Stimulated activated CD8-positive, alpha-beta memory T cell treated with anti-CD3 and anti-CD28 coated beads, Interleukin-15, amount 100 ng/mL, for 24 hours (primary cell): ENCODE measurements at places on chromosomes 2 and 18.

DNA sequence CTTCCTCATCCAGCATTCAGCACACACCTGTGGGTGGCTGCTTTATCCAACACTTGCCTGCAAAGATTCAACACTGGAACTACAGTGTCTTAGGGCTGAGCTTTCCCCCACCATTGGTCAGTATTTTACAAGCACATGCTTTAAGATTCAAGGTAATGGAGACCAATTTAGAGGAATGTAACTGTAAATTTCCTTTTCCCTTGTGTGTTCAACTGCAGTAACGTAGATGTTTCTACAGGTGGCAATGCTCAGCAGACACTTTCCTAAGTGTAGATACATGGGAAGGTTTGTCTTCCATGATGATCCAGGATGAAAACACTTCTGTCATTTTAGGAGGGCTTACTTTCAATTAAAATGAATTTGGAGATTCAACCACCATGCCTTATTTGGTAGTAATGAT, 143.6 kb upstream of the PXDN start:
- no peak for DNase-seq

- DNase-seq, result no peak
Measured at GRCh38 chr18:56200381-56200911, 437.9 kb downstream of the TXNL1 start.

- DNase-seq, result no peak
Measured at GRCh38 chr2:47033102-47033880, 117.7 kb upstream of the MCFD2 start.

DNA sequence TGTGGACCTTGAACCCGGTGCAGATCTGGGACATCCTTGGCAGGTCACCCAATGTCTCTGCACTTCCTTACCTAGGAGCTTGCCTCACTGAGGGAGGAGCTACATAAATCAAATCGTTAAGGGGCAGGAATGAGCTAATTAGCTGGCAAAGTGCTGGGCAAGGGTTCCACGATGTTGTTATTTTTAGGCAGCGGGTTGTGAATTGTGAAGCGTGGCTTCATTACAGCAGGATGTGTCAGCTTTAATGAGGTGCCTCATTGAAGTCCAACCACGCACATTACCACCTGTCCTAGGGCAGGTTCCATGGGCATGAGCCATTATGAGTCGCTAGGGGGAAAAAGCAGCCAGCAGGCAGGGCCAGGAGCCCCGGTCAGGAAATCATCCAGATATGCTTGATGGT, 127.0 kb upstream of the AGAP1 start:
- DNase-seq, result no peak

DNA sequence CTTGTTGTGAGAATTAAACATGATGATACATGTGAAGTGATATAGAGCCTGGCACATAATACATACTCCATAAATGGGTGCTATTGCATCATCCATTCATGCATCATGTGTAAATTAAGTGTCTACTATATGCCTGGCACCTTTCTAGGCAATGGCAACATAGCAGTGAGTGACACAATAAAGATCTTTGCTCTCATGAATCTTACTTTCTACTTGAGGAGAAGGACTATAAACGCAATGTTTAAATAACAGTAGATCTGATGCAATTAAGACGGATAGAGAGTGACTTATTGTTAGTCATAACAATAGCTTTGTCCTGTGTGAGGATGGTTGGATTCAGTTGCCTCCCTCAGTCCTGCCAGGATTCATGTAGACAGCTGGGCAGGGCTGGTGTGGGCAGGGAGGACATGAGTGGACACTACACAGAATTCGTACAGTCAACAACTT, 88.4 kb upstream of the NPAS2 start:
- DNase-seq, result no peak

- DNase-seq, result no peak
Measured at GRCh38 chr2:191291471-191291870, 46.3 kb downstream of the MYO1B start.

GRCh38 chr2:179574061-179574519, 287.3 kb downstream of the ZNF385B start:
- DNase-seq, result no peak

DNA sequence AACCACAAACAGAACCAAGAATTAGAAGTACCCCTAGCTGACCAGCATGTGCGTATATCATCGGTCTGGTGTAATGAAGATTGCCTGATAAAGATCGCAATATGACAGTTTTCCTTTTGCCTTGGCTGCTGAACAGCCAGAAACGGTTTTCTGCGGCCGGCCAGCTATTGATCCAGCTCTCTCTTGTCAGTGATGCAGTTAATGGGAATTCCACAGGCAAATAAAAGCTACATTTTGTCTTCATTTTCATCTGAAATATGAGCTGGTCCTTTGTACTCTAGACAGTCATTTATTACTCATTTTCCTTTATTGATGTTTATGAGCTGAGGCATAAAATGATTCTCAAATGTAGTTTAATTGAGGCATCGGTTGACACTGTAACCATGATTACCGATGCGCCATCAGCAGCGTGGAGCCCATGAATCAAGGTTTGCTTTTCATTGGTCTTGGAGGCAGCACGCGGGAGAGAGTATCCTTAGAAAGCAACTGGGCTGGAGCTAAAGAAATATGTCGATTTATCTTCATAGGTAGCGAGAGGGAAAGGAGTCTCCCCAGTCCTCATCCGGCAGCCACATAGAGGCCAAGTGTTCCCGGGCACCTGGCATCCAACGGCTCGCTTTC, 535.2 kb downstream of the GALR1 start:
- DNase-seq, result no peak

DNA sequence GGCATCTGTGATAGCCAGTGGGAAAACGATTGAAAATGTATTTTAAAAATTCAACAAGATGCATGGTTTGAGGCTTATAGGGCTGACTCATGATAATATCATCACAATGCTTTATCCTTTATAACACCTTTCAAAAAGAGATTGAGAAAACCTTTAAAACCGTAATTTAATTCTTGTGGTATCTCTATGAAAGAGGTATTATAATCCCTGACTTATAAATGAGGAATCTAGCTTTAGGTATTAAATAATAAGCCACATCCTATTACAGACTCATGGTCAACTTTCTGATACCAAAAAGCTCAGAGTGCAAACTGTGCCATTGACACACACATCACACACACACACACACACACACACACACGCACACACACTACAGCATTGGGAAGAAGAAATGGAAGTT, 134.6 kb upstream of the RAB12 start:
- no peak for DNase-seq

DNA sequence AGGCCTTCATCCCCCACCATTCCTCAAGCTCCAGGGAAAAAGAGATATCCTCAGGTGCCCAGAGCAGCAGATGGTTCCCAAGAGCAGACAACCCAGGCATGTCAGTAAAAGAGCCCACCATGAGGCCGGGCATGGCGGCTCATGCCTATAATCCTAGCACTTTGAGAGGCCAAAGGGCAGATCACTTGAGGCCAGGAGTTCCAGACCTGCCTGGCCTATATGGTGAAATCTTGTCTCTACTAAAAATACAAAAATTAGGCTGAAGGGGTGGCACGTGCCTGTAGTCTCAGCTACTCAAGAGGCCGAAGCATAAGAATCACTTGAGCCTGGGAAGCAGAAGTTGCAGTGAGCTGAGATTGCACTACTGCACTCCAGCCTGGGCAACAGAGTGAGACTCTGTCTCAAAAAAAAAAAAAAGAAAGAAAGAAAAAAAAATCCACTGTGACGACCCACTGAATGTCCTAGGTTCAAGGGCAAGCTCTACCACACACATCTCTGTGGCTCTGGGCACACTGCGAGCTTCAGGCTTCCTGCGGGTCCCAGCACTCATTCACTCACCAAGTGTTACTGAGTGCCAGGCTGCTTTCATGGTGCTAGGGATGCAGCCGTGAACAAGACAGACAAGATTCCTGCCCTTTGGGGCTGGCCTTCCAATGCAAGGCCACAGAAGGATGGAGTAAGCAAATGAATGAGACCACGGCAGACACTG, 6.5 kb upstream of the DUSP2 start:
- DNase-seq, result no peak

DNA sequence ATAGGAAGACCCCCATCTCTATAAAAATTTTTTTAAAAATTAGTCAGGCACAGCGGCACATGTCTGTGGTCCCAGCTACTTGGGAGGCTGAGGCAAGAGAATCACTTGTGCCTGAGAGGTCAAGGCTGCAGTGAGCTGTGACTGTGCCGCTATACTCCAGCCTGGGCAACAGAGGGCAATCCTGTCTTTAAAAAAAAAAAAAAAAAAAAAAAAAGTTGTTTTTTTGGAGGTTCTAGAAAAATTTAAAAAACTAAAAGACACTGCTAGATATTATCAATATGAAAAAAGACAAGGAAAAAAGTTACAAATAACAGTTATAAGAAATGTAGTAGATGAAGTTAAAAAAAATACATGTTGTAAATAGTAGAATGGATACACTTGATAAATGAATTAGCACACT, 56.1 kb upstream of the C2orf15 start:
- DNase-seq, result no peak

DNA sequence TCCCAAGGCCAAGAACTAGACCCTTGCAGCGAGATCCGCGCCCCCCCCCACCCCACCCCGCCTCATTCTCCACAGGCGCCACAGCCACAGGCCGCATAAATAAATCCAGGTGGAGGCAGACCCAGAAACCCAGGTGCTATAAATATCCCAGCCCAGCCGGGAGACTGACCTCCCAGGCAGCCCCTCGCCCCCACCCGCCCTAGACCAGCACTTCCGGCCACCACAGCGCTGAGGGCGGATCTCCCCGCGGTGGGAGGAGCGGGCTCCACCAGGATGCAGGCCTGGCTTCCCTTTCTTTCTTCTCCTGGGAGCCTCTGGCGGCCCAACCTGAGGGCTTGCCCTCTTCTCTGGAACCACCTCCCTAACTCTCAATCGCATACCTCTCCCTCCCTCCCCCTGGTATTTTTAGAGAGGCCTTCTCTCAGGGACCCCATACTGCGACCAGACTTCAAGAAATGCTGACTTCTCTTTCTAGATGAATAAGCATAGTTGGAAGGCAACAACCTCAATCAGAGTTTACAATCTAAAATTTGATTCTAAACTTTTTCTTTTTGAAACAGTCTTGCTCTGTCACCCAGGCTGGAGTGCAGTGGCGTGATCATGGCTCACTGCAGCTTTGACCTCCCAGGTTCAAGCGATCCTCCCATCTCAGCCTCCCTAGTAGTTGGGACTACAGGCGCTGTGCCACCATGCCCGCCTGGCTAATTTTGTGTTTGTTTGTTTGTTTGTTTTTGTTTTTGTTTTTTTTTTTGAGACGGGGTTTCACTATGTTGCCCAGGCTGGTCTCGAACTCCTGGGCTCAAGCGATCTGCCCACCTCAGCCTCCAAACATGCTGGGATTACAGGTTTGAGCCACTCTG, 55.0 kb downstream of the PKDCC start:
- no peak for DNase-seq

DNA sequence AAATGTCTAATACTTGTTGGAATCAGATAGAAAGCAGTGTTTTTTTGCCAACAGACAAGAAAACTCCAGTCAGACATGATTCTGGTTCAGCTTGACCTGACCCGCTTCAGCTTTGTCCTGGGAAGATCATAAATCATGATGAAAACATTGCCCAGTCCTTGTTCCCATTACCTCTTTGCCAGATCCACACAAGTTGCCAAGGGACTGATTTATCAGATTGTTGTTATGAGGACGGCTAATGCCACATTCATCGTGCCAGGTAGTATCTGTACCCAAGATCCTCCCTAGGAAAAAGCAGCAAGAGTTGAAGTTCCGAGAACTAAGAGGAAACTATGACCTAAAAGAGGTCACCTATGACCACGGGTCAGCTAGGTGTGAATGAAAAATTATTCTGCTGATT, 39.0 kb downstream of the SLC40A1 start:
- DNase-seq, result no peak

DNA sequence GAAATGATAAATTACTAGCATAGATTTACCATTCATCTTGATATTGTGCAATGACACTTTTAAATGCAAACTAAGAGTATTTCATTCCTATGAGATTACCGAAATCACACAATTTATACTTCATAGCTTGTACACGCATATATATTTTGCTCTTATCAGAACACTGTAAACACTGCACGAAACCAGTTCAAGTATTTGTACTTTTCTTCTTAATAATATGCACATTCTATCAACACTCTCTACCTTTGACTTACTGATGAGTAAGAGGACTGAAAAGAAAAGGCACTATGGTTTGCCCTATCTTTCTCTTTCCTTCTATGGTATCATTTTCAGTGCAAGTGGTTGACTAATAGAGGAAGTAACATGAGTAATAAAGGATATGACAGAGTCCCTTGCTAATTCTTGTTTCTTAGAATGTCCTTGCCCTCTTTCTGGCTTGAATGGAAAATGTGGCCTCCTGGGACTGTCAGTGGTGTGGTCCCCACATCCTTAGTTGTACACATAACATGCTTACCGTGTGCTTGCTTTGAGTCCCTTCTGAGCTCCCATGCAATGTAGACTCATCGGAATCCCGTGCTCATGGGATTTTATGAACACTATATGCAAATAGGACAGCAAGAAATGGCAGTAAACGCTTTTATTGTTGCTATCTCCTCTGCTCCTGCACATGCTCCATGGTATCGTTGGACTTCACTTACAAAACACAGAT, 363.5 kb upstream of the TNP1 start:
- DNase-seq, result no peak

DNA sequence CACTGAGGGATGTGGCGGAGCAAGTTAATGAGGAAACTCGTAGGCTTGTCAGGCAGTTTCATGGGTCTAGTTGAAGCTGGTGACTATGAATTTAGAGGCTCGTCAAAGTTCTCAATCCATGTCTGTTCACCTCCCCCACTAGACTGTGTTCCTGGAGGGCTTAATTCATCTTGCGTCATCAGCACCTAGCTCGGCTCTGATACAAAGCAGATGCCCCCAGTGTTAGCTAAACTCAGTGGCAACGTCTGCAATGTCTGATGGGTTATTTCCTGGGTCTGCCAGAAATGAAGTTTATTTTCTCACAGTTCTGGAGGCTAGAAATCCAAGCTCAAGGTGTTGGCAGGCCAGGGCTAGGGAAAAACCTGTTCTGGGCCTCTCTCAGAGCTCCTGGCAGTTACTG, 140.6 kb downstream of the PID1 start:
- no peak for DNase-seq

DNA sequence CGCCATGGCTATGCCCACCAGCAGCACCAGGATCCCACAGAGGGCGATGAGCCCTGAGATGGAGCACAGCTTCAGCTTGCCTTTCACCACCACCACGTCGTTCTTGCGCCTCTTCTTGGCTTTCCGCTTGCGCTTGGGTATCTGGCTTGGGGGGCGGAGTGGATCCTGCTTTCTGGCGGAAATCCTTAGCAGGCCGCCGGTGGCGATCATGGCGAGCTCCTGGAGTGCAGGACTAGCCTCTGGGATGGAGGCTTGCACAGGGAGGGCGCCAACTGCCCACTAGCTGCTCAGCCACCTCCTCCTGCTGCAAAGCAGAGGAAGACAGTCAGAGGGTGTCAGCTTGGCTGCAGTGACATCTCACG, 3.5 kb downstream of the TMEM200C start:
- DNase-seq, result no peak

- DNase-seq, result no peak
Measured at GRCh38 chr2:138893746-138894145, 113.6 kb upstream of the NXPH2 start.
